ENCODE measurements at places on chromosomes 4 and X. TPM values are rescaled to one million over a fixed set of nuclear protein-coding genes. Genes with fewer than 3 reads are reported as not detected.

ALPK1 gene
- total RNA-seq: 0.53 TPM

KIAA1210 gene
- total RNA-seq: not detected

ADH7 gene
- not detected for total RNA-seq

FGA gene
- not detected for total RNA-seq

REELD1 gene
- total RNA-seq: not detected

BEND4 gene
- total RNA-seq: 2.7 TPM

HERC3 gene
- total RNA-seq: 25.6 TPM

USP53 gene
- 28.1 TPM for total RNA-seq

CPZ gene
- total RNA-seq: 12.0 TPM

PALLD gene
- total RNA-seq: 131 TPM

RPS3A gene
- 2,319 TPM for total RNA-seq

ADGRL3 gene
- total RNA-seq: 8.0 TPM

PRDX4 gene
- total RNA-seq: 397 TPM

PCYT1B gene
- 41.1 TPM for total RNA-seq

BEX5 gene
- total RNA-seq: 10.6 TPM

PPP2R2C gene
- not detected for total RNA-seq

CXCL13 gene
- not detected for total RNA-seq

NALF2 gene
- 0.32 TPM for total RNA-seq

COL4A6 gene
- 72.1 TPM for total RNA-seq

OCIAD2 gene
- total RNA-seq: 20.0 TPM

SMIM14 gene
- 5.2 TPM for total RNA-seq

POU4F2 gene
- total RNA-seq: not detected

GPR119 gene
- total RNA-seq: not detected

BEX1 gene
- total RNA-seq: 179 TPM

SPRY1 gene
- total RNA-seq: 32.4 TPM

PNCK gene
- 19.4 TPM for total RNA-seq

MAGEB5 gene
- not detected for total RNA-seq

CENPE gene
- 16.4 TPM for total RNA-seq

IGBP1 gene
- total RNA-seq: 49.3 TPM

USP17L27 gene
- total RNA-seq: not detected

GYPB gene
- not detected for total RNA-seq

GYPE gene
- total RNA-seq: not detected

CLGN gene
- total RNA-seq: 9.1 TPM

TAF7L gene
- total RNA-seq: not detected

HELQ gene
- total RNA-seq: 20.5 TPM

CTAG2 gene
- total RNA-seq: not detected

ARHGAP4 gene
- total RNA-seq: 20.5 TPM

SH2D1A gene
- total RNA-seq: not detected

PABPC1L2A gene
- total RNA-seq: not detected
